GM20000 (cell line): ENCODE measurements at places on chromosomes 11 and 22.
A peak's percentile ranks its signal among the peaks of the same experiment; 100 is the strongest.

DNA sequence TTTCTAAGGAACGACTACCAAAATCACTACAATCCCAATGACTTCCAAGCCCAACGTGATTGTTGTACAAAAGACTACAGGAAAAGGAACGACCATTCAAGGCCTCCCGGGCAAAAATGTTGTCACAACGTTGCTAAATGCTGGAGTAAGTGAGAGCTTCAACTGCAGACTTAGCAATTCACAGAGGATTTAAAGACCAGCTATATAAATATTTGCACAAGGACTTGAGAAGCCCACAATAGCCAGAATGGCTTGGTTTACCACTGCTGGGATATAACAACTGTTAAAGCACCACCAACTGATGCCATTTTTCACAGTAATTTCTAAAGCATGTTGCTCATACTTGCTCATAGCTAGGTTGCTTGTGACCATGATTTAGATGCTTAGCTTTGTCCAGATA is 78.3 kb downstream of the EMSY start:
- no peak for DNase-seq

- no peak for DNase-seq
Measured at GRCh38 chr11:131771471-131771870, 401.1 kb downstream of the NTM start.

GRCh38 chr11:76175783-76176182 is 30.5 kb downstream of the WNT11 start:
- DNase-seq: no peak

DNA sequence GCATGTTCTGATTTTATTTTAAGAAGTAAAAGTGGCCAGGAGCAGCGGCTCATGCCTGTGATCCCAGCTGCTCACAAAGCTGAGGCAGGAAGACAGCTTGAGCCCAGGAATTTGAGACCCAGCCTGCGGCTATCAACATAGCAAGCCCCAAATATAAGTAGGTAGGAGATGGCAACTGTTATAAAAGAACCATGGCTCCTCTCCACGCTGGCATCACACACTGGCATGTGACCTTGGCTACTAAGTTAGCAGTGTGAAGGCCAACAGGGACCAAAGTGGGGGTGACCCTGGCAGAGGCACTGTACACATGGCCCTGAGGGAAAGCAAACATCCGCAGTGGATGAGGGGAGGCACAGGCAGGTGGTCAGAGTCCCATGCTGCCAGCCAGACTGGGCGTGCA is 33.0 kb downstream of the TPST2 start:
- DNase-seq: no peak

GRCh38 chr11:71298016-71298550 is 45.7 kb upstream of the SHANK2 start:
- DNase-seq: no peak

- DNase-seq: no peak
Measured at GRCh38 chr11:105767931-105768330, 158.1 kb downstream of the GRIA4 start.

- no peak for DNase-seq
Measured at GRCh38 chr11:12949453-12949852, 59.7 kb upstream of the RASSF10 start.

- no peak for DNase-seq
Measured at GRCh38 chr11:13947379-13947778, 15.1 kb upstream of the SPON1 start.

DNA sequence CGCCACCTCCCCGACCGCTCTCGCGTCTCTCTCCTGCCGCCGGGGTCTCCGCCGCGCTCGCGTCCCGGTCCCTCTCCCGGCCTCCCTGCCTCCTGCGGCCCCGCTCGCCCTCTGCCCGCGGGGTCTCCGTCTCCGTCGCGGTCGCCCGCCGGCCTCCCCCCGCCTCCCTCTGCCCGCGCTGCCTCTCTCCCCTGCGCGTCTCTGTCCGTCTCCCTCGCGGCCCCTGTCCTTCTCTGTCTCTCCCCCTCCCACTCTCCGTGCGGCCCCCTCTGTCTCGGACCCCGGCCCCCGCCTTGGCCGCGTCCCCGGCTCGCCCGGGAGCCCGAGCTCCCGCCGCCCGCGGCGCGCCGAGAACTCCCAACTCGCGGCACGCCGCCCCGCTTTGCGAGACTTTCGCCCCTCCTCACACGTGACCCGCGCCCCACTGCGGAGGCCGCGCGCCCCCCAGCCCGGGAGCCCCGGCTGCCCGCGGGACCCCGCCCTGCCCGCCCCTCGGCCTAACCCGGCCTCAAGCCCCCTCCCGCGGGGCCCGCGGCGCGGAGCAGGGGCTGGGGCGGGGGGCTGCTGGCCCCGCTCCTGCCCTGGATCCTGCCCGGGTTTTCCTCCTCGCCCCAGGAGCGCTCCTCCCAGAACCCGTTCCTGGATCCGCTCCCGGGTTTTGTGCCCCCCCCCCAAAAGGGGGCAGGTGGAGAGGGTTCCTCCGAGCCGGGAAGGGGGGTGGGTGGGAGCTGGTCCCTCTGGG is 702 bp upstream of the KCNJ4 start:
- peak; percentile 54 for DNase-seq

- DNase-seq: no peak
Measured at GRCh38 chr22:27057717-27058116, 400.3 kb downstream of the MIAT start.

- peak; percentile 84 for DNase-seq
Measured at GRCh38 chr11:65927904-65928397, 8.7 kb downstream of the DRAP1 start.

GRCh38 chr11:126841999-126842398 is 158.6 kb downstream of the KIRREL3 start:
- no peak for DNase-seq
